ENCODE measurements at places on chromosomes 4 and X.

DNA sequence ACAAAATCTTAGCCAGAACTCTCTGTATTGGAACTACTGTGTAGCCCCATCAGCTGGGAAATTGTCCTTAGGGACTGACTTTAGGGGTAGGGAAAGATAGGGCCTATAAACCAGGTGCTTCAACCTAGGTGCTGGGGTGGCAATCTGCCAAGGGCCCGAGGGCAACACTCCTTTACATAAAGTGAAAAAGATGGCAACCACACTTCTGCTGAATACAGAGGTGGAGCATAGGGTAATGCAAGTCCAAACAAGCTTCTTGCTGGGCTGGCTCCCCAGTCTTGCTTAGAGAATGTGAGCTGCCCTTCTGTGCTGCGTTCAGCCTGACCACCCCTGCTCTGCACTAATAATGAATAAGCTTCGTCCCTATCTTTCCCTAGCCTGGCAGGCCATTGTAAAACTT lies 9.8 kb downstream of the ZBTB33 start:
- DNase-seq: no peak

- no peak for DNase-seq
Observed at GRCh38 chr4:159009521-159009920, 93.4 kb upstream of the RAPGEF2 start.

GRCh38 chrX:45172890-45173289 lies 27.8 kb downstream of the DIPK2B start:
- no peak for DNase-seq

DNA sequence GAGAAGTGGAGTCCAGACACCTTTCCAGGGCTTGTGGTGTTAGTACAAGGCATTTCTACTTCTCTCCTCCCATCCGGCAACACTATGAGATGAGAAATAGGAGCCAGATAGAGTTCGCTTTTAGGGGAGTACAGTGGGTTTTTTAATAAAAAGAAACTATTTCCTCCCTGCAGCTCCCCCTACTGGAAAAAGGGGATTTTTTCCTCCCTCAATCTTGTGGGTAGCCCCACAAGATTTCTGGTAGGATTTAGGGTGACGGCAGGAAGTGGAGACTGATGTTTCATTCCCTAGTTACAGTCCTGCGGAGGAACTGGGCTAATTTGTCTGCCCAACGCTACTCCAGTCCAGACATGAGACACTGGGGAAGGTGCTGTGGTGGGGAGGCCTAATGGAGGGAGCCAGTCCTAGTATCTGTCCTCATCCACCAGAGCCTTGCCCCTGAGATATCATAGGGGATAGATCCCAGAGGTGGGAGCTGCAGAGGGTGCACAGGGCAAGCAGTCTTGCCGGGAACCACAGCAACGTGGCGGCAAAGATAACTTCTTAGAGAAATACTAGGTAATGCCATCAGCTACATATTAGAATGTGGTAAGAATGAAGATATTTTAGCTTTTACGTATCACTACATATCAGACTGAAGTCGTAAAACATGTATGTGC lies 45.5 kb upstream of the PRKG2 start:
- no peak for DNase-seq

DNA sequence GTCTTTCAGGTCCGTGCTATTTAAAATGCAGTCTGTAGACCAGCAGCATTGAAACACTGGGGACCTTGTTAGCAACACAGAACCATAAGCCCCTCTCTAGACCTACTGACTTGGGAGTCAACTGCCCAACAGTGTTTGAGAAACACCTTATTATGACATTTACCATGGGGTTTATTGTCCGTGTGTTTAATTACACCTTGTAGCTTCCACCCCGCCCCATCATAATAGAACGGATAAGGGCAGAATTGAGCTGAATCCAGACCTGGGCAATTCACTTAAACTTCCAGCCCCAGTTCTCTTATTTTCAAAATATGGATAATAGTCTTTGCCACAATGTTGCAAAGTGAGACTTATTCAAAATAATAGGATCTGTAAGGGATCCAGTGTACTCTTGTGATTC lies 30.6 kb upstream of the CLNK start:
- no peak for DNase-seq

DNA sequence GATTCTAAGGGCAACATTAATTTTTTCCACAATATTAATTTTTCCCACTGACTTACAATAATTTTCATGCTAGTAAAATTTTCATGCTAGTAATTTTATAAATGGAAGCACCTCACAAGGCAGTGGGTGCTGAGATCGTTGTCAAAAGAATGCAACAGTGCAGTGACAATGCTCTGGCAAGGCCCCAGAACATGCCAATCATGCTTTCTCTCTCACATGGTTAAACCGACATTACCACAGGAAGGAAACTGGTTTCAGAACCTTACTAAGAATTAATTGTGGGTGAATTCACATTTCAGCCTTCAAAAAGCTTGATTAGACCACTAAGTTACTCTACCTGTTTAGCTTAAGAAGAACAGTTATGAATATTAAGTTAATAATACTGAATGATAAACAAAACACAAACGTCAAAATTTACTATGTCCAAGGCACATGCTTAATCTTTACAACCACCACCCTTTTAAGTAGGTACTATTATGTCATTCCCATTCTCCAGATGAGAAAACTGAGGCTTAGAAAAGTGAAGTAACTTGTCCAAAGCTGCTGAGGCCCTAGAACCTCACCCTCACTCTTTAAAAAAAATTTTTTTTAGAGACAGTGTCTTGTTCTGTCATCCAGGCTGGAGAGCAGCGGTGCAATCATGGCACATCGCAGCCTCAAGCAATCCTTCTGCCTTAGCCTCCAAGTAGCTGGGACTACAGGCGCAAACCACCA lies 10.0 kb upstream of the OPHN1 start:
- DNase-seq: no peak

All from NCI-H2171 (cell line).